ENCODE measurements at places on chromosomes 4 and X.

DNA sequence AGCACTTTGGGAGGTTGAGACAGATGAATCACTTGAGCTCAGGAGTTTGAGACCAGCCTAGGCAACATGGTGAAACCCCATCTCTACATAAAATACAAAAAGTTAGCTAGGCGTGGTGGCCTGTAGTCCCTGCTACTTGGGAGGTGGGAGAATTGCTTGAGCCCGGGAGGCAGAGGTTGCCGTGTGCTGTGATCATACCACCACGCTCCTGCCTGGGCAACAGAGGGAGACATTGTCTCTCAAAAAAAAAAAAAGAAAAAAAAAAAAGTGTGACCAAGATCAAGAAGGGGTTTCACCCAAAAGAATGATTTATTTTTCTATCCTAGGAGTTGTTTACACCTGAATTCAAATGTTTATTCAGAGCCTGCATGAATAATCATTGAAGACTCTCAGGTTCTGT is 572.4 kb upstream of the GALNT7 start:
- no peak for DNase-seq

- no peak for DNase-seq
Measured at GRCh38 chr4:177006331-177006730, 213.6 kb upstream of the VEGFC start.

- no peak for DNase-seq
Measured at GRCh38 chr4:103021120-103021519, 1.6 kb upstream of the SLC9B1 start.

DNA sequence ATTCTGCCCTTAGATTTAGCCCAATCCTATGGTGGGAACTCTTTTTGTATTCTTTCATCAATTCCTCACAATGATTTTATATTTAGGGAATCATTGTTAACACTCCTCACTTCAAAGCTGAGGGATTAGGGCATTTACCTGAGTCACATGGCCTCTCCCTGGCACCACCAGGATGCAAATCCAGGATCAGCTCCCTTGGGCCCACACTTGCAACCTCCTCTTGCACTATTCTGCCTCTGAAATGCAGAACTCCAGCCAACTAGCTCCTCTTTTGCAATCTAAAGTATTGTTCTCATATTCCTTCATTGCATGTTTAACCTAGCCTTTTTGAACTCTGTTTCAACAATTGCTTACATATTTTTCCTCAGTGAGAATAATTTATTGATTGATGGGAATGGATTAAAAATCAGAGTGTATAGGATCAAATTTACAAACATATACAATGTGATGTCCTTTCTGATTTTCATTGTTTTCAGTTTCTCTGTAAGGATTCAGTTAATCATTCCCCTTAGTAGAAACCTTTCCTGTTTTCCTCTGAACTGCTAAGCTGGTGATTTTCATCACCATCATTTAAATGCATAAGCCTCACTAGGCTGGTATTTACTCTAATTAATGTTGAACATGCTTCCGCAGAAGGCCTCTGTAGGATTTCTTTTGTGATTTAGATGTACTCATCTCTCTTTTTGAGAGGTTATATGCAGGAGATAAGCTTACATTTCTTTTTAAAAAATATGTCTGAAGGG is 3.3 kb upstream of the RELL1 start:
- no peak for DNase-seq

- DNase-seq, result no peak
Measured at GRCh38 chr4:185738038-185738552, 73.9 kb downstream of the SORBS2 start.

DNA sequence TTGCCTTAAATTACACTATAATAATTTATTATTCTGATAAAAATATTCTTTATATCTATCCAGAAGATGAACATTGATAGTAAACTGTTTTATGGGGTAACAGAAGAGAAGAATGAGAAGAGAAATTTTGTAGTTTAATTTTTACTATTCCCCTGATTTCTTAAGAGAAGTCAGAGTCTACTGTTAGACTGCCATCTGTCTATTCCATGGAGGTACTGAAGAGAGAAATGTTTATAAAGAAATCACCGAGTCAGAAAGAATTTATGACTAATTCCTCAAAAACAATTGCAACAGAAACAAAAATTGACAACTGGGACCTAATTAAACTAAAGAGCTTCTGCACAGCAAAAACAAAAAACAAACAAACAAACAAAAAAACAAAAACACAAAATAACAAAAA is 149.9 kb downstream of the FGF16 start:
- DNase-seq, result no peak

DNA sequence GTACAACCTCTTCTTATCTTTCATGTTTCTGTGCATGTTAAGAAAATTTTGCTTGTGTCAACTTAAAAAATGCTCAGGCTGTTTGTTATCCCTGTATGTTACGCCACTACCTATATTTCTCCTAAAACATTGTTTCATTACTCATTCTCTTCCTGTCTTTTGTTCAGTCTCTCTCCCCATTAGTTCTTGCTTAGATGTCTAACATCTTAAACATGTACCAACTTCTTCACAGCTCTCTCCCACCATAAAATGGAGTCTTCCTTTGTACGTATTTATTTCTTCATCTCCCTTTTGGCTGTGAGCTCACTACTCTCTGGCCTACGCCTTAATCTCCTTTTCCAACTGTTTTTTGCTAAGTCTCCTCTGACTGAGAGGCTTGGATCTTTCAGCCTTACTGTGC is 36.4 kb downstream of the PCDH7 start:
- DNase-seq, result no peak

DNA sequence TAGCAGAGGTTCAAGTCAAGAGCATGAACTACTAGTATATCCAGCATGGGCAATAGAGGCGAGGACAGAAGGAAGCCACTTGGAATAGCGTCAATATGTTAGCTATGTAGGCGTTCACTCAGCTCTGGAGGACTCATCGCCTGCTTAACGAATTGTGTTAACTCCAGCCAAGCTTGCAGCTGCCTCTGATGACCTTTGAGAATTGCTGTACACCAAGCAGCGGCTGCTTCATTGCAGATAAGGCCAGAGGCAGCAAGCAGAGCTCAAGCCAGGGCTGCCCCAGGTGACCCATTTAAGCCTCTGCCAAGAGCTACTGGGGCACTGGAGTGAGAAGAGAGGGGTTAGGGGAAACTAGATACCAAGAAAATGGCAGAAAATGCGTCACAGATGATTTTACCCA is 160.2 kb upstream of the IGFBP7 start:
- no peak for DNase-seq

GRCh38 chr4:81470456-81471297 is 1.0 kb downstream of the RASGEF1B start:
- DNase-seq, result no peak

DNA sequence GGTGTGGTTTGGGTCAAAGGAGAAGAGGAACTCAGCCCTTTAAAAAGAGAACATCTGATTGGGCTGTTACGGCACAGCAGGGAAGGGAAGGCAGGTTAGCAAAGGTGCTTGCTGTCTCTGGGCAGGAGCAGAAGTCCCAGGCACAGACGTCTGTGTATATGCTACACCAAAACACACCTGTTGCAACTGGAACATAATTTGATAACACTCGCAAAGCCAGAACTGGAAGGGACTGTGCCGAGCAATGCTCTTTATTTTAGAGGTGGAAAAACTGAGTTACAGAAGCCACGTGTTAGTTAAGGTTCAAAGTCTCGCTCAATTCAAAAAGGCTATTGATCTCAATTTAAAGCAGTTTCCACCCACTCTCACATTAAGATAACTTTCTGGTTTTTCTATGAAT is 2.2 kb upstream of the FAM114A1 start:
- DNase-seq, result no peak
